ENCODE measurements at places on chromosomes 6 and 20.

- no peak for DNase-seq
Measured at GRCh38 chr6:163539101-163539762, 124.7 kb downstream of the QKI start.

GRCh38 chr6:133418108-133418507, 177.0 kb downstream of the EYA4 start:
- DNase-seq = no peak

DNA sequence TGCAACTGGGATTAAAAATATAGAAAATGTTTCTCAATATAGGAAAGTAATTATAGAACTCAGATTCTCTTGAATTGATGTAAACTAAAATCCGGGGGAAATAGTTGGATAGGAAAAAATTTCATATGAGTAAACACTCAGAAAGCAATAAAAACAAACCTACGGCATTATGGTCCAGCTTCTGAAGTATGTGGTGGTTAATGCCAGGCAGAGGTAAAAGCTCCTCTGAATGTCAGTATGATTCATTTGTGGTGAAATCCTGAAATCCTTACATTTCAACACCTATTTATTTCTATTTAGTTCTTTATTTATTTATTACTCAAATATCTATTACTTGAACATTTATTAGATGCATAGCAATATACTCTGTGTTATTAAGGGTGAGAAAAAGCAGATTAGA, 145.1 kb downstream of the RIMS1 start:
- no peak for DNase-seq

DNA sequence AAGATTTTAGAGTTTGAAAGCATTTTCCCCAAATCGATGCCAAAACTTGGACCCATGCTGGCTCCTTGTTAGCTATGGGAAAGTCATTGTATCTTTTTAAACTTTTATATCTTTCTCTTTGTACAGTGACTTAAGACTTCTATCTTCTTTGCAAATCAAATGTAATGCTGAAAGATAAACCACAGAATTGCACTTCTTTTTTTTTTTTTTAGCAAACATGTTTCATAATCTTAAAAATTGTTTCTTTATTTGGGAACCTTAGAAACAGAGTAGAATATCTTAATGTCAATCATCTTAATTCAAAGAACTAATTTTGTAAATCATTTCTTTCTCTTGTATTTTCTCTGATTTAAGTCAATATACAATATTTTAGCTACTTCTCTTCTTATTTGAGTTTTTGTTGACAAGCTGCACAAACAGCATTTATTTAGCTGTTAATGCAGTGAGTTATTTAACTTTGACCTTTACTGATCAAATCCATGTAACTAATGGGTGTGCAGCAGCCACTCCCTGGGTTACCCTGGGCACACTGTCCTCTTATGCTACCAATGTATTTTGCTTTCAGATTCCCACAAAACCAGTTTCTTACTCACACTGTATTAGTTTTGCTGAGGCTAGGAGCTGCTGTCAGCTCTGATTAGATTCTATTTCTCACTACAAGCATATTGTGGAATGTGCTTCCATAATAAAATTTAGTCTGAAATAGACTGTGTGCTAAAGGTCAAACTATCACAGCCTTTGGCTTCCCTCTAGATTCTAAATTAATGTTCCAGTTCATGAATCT, 279.6 kb downstream of the ADGB start:
- no peak for DNase-seq

DNA sequence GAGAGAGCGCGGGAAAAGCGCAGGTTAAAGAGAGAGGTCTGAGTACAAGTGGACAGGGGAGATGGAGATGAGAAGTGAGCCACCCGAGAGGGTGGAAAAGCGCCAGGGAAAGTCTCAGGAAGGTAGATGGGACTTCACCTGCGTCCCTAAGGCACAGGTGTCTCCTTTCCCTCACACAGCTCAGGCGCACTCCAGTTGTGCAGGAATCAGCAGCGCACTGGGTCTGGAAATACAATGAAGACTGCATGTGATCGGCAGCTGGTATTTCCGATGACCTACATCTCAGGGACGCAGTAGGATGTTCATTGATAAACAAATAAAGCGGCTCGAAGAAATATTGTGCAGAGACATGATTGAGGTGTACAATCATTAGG, 432 bp upstream of the KHDRBS2 start:
- no peak for DNase-seq
